Ammon's horn (tissue), 1 donor: ENCODE measurements at places on chromosomes 6 and 20.

DNA sequence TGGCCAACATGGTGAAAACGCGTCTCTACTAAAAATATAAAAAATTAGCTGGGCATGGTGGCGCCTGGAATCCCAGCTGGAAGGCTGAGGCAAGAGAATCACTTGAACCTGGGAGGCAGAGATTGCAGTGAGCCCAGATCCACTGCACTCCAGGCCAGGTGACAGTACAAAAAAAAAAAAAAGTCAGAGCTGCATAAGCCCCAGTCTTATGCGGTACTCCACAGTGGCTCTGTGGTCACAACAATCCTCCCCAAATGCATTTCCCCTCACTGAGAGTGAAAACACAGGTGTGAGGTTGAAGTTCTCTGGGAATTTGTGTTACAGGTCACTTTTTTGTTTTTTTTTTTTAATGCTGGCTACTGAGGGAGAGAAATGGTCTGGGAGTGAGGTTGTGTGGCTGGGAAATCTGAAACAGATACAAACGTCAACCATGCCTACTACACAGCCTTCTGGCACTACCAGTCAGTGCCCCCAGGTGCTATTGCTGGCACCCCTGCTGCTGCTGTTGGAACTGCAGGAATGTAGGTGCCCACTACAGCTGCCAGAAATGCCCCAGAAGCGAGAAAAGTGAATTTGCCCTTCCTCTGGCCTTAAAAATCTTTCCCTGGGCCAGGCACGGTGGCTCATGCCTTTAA, 5.7 kb downstream of the MRPS26 start:
- DNase-seq, result no peak

- DNase-seq, result no peak
Observed at GRCh38 chr6:42923666-42924065, 5.6 kb upstream of the CNPY3 start.

- no peak for DNase-seq
Observed at GRCh38 chr6:3707024-3707423, 44.5 kb downstream of the PXDC1 start.

DNA sequence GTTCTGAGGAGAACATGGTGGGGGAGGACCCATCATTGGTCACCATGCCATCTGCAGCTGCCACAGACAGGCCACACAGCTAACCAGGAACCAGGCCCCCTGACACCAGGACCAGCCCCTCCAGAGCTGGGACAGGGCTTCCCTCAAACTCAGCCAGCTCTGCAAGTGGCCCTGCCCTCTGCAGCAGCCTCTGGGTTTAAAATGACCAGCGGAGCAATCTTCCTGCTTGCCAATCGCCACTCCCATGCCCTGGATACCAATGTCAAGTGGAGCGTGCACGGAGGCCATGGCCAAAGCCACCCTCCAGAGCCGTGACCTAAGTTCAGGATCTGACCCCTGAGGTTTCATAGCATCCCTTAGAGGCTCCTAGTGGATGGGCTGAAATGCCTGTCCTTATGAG, 199.4 kb downstream of the SYNDIG1 start:
- no peak for DNase-seq

DNA sequence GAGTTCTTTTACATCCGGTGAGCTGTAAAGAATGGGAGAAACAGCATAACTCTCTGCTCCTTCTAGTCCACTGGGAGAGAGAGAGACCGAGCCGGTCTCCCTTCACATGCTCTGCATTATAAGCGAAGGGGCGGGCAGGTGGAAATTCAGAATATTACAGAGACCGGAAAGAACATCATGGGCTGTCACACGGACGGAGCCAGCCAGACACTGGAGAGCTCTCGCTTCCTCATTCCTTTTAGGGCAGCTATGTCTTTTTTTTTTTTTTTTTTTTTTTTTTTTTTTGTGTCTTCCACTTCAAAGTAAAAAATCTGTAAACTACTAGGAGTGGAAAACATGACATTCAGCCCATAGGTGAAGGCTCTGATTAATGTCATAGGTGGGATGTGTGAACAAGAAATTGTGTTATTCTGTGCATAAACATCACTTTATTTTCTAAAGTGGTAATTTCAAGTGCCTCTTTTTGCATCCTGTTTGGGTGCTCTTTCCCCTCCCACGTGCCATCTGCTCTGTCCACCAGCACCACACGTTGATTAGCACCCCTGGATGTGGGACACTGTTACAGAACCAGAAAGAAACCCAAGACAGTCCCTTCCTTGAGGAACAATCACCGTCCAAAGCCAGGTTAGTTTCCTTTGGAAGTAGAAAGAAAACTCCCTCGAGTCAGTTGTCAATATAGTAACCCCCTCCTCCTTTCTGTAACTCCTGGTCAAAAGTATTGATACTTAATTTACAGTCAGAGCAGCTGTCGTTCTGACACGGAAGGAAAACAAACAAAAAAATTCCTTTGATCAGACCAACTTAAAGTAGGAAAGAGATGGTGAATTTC, at the start of gene TAGAP:
TAGAP (minus strand) TSS at position 93 of the 829 bp plus-strand sequence. CDS start 845 bp downstream, outside the sequence.
- DNase-seq, result peak; percentile 62

DNA sequence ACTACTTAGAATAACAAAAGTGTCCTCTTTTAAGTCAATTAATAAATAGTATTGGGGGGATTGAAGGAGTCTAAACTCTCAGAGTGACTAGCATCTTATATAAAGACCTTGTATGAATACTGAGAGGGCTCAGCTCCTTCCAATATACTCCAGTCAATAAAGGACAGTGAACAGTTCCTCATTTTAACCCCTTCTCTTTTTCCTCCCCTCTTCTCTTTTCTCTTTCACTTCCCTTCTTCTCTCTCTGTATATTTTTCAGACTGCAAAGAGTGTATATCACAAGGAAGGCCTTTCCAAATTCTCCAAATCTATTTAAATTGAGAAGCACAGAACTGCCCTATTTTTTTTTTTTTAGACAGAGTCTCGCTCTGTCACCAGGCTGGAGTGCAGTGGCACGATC, 99.5 kb downstream of the CD164 start:
- no peak for DNase-seq

DNA sequence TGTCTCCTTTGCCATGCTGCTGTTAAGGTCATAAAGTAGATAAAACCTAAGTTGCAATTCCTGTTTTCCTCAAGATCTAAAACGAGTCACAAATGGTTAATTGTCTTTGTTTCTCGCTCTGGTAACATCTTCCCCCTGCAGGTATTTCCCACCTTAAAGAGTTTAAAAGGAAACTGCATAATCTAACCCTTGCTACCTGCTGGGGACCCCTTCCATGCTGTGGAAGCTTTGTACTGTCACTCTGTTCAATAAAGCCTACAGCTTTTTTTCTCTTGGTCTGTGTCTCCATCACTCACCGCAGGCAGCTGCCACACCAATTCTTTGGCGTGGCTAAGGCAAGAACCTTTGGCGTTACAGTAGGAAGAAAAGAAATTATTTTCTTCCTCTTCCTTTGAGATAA, 117.7 kb upstream of the GJE1 start:
- DNase-seq, result no peak

- peak; percentile 61 for DNase-seq
Observed at GRCh38 chr6:36912030-36912454, 26.3 kb downstream of the C6orf89 start.

- DNase-seq, result no peak
Observed at GRCh38 chr20:34262488-34263288, 21.5 kb downstream of the ASIP start.

- DNase-seq, result no peak
Observed at GRCh38 chr6:75666592-75666991, 64.9 kb downstream of the SENP6 start.

- DNase-seq, result no peak
Observed at GRCh38 chr6:42482174-42482573, 30.4 kb upstream of the TRERF1 start.

- DNase-seq, result no peak
Observed at GRCh38 chr6:55713436-55713835, 134.4 kb upstream of the HMGCLL1 start.

DNA sequence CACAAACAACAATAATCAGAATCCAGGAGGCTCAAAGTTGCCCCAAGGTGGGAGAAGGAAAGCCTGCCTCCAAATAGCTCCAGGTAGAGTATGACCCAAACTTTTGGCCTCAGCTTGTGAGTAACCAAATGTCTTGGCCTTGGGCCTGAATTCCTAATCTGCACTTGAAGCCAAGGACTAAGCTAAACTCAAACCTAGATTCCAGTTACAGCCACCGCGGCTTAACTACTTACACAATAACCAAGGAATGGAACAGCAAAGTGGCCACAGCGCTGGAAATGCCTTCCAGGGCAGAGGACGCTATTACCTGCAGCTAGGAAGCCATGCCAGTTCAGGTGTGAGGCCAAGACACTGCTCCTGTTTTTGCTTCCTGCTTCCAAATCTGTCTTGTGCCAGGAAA, 4.6 kb downstream of the NINL start:
- no peak for DNase-seq
